ENCODE measurements at places on chromosomes 16 and 17.

GRCh38 chr17:61351745-61352407 is 47.8 kb upstream of the TBX2 start:
- no peak for DNase-seq

DNA sequence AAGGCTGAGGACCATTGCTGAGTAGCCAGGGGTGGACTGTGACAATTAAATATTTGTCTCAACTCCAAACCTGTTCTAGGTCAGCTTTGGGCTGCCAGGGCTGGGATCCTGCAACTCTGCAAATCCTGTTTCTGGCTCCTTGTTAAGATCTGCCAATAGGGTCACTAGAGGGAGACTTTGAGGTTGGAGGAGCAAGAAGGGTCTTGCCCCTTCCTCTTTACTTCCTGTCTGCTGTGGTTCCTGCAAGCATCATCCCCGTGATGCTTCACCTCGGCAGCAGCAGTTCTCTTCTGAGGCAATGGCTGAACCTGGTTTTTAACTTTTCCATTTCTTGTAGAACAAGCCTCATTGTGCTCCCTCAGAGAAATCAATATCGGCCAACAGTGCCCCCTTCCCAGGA is 124.6 kb downstream of the IRX5 start:
- no peak for DNase-seq

- DNase-seq = no peak
Measured at GRCh38 chr17:77718669-77718961, 239.9 kb upstream of the TNRC6C start.

DNA sequence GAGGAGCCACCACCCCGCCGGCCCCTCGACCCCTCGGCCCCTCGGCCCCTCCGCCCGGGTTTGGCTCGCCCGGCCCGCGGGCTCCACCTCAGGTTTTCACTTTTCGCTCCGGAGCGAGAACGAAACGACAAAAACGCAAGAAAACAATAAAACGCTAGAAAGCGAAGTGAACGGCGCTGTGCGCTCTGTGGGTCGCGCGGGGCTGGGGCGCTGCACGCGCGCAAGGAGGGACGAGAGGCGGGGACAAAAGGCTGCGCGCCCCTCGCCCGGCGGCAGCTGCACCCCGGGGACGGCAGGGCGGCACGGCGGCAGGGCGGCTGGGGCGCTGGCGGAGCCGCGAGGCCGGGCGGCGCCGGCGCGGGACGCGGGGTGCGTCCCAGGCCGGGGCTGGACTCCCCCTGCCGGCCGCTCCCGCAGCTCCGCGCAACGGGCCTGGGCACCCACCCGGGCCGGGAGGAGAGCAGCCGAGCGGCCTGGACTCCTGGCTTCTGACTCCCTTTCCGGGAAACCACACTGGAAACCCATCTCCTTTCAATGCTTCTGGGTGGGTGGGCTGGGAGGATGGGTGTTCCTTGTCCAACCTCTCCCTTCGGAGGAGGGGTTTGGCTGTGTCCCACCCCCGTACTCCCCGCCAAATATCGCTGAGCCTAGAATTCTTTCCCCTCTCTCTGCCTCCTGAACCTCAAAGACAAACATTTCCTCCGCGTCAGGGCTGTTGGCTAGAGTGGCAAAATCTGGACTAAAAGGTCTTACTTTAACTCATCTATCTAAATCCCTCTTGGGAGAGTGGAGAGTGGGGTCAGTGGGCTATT is 9.9 kb downstream of the TBX2 start:
- DNase-seq = no peak

- no peak for DNase-seq
Measured at GRCh38 chr17:81419886-81420768, 24.9 kb downstream of the BAHCC1 start.

- no peak for DNase-seq
Measured at GRCh38 chr17:1762901-1763898, 1.3 kb downstream of the SERPINF1 start.

GRCh38 chr17:48546924-48547807 is 2.3 kb upstream of the HOXB2 start:
- no peak for DNase-seq

Data from cerebellar nuclear complex (tissue), 1 donor.